ENCODE measurements at places on chromosomes 12 and 14.

- no peak for DNase-seq
These were observed 251.0 kb upstream of the FOXG1 start for GRCh38 chr14:28515571-28515970.

GRCh38 chr12:69141074-69141473, 98.3 kb upstream of the CPSF6 start:
- DNase-seq: no peak

DNA sequence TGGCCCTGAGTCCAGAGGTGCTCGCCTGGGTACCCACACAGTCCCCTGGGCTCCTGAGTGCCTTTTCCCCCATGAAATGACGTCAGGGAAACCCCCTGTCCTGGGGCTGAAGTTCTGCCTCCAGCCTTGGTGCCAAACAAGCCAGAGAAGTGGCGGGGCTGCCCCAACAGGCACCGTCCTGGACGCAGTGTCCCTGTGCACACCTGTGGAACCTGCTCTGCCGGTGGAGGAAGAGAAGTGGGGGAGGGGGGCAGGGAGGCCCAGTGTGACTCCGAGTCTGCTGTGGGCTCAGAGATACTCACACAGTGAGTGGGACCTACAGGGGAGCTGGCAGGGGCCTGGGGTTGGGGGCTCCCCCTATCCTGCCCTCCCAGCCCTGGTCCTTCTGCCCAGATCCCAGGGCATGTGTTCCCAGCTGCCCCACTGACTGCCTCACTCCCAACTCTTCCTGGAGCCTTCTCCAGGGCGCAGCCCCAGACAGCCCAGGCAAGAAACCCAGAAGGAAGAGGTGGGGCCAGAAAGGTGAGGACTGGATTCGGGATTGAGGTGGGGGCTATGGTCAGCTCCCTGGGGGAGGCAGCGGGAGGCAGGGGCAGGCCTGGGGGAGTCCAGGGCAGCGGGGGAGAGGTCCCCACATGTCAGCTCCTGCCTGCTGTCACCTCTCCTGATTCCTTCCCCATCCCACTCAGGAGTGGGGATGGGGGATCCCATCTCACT, 24.7 kb downstream of the CCDC85C start:
- DNase-seq: no peak

GRCh38 chr12:49367381-49368239, at the start of gene SPATS2:
SPATS2 (plus strand) TSS chr12:49367462; CDS start chr12:49461013, 93,551 bp downstream.
- no peak for DNase-seq

- DNase-seq: peak; percentile 16
These were observed 56.0 kb downstream of the PLCZ1 start for GRCh38 chr12:18681818-18682217.

DNA sequence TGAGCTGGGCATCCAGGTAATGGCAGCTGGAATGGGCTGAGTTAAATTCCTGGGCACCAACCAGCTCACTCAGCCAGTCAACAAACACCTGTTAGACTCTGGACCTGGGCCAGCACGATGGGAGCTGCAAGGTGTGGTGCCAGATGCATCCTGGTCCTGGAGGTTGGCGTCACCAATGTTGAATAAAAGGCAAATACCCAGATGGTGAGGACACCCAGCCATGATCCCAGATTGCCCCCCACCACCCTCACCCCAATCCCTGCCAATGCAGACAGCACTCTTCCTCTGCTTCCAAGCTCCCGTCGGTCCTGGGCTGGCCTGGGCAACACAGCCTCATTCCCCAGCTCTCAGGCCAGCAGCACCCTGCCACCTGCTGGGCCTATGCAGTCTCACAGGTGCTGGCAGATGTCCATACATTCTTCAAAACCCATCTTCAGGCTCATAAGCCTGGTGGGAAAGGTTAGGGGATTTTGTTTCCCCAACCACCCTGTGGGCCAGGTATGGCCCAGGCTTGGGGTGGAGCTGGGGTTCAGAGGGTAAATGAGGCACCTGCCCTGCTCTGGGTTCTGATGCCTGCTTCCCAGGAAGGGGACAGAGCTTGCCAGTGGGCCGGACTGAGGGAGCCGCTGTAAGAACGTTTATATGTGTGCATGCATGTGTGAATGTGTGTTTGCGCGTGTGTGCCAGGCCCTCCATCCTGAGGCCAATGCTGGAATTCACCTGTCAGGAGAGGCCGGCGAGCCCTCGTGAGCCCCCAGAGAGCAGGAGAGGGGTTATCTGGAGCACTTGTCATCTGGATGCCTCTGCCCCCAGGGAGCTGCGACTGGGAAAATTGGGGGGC, 58.0 kb downstream of the LGMN start:
- no peak for DNase-seq

- no peak for DNase-seq
These were observed 10.0 kb upstream of the CDCA4 start for GRCh38 chr14:105030836-105031396.
